ENCODE measurements at places on chromosomes 13 and 19. TPM values are rescaled to one million over a fixed set of nuclear protein-coding genes. Genes with fewer than 3 reads are reported as not detected.
A peak's percentile ranks its signal among the peaks of the same experiment; 100 is the strongest.

GRCh38 chr13:109100705-109101304, 471.4 kb downstream of the MYO16 start:
- no peak for DNase-seq
- no peaks in the 10 kb centered on the region for H3K36me3 ChIP-seq
- H3K4me1 ChIP-seq, result no peaks in the 10 kb centered on the region
- peaks cover 4% of the 10 kb centered on the region for H3K27me3 ChIP-seq
- no peak overlapping the region for H3K27ac ChIP-seq
- no peak overlapping the region for H3K4me3 ChIP-seq

- H3K4me1 ChIP-seq, result no peaks in the 10 kb centered on the region
- DNase-seq, result no peak
- peaks cover 26% of the 10 kb centered on the region for H3K27me3 ChIP-seq
- H3K4me3 ChIP-seq, result no peak overlapping the region
- no peak overlapping the region for H3K27ac ChIP-seq
These were observed 44.7 kb downstream of the CACNA1A start for GRCh38 chr19:13461536-13461935.

GRCh38 chr19:18408053-18408476, 10.6 kb upstream of the LRRC25 start:
- peak; percentile 39 for DNase-seq
- peaks cover 8% of the 10 kb centered on the region for H3K27me3 ChIP-seq
- H3K4me3 ChIP-seq, result no peak overlapping the region
- no peaks in the 10 kb centered on the region for H3K36me3 ChIP-seq
- H3K27ac ChIP-seq, result no peak overlapping the region
- no peaks in the 10 kb centered on the region for H3K4me1 ChIP-seq

Gene SPTBN4
- total RNA-seq, result 4.8 TPM

DNA sequence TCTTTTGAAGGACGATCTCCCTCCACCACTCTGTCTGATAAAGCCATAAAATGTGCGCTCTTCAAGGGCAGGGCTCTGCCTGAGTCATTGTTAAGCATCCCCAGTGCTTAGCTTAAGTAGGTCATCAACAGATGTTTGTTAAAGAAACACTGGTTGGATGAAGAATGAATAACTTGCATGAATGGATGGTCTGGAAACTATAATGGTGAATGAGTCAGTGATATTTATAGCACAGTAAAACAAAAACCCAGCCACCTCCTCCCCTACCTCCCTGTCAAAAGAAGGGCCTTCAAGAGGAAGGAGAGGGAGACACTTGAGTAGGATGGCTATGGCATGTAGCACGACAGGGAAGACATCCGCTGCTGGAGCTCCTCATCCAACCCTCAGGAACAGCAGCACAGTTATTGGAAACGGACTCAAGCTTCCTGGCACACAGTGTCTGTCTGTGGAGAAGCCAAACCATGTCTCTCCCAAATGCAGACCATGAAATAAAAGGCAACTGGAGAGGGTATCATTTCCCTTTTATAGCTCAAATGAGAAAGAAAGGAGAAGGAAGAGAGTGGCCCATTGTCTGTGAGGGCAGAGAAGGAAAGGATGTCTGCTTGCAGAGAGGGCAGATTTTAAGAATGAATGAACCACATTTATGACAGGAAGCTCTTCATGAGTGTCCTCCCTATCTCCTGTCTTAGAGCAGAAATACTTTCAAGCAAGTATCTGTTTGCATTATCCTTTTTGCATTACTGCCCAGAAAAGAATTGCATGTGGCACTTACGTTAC, 183.5 kb upstream of the UBL3 start:
- H3K4me3 ChIP-seq, result no peak overlapping the region
- H3K4me1 ChIP-seq, result peaks cover 7% of the 10 kb centered on the region
- H3K27ac ChIP-seq, result no peak overlapping the region
- no peak for DNase-seq
- H3K36me3 ChIP-seq, result no peaks in the 10 kb centered on the region

GRCh38 chr19:30625947-30626625, 253.9 kb downstream of the ZNF536 start:
- no peak for DNase-seq
- peaks cover 4% of the 10 kb centered on the region for H3K36me3 ChIP-seq
- H3K27ac ChIP-seq, result no peak overlapping the region
- H3K27me3 ChIP-seq, result no peaks in the 10 kb centered on the region
- no peaks in the 10 kb centered on the region for H3K4me1 ChIP-seq

DNA sequence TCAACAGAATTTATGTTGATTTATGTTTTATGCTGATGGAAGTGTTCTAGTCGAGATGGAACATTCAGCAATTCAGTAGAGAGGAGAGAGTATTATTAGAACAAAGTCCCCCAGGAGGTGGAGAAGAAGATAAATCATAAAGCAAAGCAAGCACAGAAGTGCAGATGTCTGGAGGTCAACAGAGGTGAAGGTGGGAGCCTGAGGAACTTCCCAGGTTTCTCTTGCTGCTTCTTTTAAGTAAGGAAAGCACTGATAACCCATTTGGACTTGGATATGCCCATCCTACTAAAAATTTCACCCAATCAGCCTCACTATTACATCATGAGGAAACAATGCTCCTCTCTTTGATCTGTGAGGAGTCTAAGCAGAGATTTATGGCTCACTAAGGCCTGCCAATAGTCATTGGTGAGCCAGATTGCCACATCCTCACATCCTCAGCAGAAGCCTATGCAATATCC, 98.8 kb downstream of the EPSTI1 start:
- H3K27ac ChIP-seq, result no peak overlapping the region
- H3K4me3 ChIP-seq, result no peak overlapping the region
- no peaks in the 10 kb centered on the region for H3K4me1 ChIP-seq
- H3K27me3 ChIP-seq, result no peaks in the 10 kb centered on the region

DNA sequence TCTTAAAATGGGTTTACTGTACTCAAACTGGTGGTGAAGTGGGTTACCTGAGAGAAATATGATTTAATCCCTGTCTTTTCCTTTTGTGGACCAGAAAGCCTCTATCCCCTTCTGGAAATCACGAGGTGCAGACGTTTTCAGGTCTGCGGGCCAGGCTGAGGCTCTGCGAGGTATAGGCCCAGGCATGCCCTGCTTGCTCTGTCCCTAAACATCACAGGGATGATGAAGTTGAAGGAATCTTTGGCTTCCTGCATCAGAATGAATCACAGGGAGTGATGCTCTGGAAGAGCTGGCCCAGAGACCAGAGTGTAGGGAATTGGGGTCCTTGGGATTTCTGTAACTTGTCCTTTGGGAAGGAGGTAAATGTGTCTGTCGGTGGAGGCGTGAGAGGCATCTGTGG, 18.4 kb upstream of the CHST8 start:
- no peaks in the 10 kb centered on the region for H3K4me1 ChIP-seq
- no peak for DNase-seq
- no peak overlapping the region for H3K27ac ChIP-seq

Data from activated T-cell treated with anti-CD3 and anti-CD28 coated beads, Interleukin-2, amount 50 U/mL, for 72 hours (primary cell).